AML-193 (cell line): ENCODE measurements at places on chromosomes 1 and 21.

GRCh38 chr1:66326867-66327266, 207.1 kb upstream of the SGIP1 start:
- no peak for DNase-seq

DNA sequence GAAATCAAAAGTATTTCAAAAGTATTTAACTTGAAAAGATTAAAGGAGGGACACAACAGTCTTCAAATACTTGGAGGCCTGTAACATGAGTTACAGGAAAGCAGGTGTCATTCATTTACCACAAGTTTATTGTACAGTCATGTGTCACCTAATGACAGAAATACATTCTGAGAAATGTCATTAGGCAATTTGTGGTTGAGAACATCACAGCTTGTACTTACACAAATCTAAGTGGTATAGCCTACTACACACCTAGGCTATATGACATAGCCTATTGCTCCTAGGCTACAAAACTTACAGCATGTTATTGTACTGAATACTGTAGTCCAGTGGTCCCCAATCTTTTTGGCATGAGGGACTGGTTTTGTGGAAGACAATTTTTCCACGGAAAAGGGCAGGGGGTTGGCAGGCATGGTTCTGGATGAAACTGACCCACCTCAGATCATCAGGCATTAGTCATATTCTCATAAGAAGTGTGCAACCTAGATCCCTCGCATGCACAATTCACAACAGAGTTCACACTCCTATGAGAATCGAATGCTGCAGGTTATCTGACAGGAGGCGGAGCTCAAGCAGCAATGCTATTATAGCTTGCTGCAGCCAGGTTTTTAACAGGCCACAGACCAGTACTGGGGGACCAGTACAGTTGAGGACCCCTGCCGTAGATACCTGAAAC, 25.0 kb upstream of the PHTF1 start:
- peak; percentile 41 for DNase-seq

DNA sequence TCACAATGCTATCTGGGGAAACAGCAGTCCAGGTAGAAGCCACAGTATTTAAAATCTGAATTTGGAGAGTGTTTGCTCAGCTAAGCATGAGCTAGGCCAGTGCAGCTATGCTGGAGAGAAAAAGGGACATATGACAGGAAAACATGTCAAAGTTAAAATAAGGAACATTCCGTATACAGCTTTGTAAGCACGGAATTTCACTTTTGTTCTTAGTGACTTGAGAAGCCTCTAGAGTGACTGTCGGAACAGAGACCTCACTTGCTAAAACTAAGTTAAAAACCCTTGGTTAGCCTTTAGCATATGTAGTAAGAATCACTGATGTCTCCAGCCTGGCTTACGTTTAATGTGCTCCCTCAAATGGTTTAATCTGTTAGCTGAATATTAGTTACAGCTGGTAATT, 661.7 kb downstream of the KCNT2 start:
- DNase-seq = no peak

- no peak for DNase-seq
Measured at GRCh38 chr1:46532498-46533178, 18.8 kb downstream of the KNCN start.

- DNase-seq = no peak
Measured at GRCh38 chr1:52641307-52641706, 8.3 kb downstream of the SHISAL2A start.

DNA sequence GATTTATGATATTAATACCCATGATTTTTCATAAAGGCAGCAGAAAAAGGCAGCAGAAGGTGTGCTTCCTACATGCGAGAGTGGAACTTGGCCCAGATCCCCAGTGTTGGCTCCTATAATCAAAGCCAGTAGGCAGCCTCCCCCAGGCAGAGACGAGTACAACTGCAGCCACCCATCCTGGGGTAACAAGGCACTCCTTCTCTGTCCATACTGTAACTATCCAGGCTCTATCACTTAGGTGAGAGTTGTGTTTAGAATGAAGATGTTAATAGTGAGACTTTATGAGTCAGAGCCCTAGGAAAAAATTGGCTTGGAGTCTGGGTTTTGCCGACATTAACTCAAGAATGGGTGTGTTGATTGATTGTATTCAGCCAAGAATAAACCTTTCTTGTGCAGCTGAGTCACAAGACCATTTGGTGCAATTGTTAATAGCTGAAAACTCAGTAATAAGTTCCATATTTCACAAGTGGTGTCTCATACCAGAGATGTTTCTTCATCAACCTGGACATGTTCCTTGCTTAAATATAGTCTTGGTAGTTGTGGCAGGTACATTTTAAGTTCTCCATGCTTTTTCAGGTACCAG, 322.3 kb downstream of the DUSP10 start:
- no peak for DNase-seq

- DNase-seq = no peak
Measured at GRCh38 chr1:235014756-235015155, 113.9 kb downstream of the TOMM20 start.

DNA sequence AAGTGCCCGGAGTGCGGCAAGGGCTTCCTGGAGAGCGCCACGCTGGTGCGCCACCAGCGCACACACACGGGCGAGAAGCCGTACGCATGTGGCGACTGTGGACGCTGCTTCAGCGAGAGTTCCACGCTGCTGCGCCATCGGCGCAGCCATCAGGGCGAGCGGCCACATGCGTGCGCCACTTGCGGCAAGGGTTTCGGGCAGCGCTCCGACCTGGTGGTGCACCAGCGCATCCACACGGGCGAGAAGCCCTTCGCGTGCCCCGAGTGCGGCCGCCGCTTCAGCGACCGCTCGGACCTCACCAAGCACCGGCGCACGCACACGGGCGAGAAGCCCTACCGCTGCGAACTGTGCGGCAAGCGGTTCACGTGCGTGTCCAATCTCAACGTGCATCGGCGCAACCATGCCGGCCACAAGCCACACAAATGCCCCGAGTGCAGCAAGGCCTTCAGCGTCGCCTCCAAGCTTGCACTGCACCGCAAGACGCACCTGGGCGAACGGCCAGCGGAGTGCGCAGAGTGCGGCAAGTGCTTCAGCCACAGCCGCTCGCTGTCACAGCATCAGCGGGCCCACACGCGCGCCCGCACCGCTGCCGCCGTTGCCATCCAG, 10.0 kb downstream of the ZNF672 start:
- no peak for DNase-seq

GRCh38 chr1:196584696-196585095, 23.5 kb downstream of the KCNT2 start:
- no peak for DNase-seq

DNA sequence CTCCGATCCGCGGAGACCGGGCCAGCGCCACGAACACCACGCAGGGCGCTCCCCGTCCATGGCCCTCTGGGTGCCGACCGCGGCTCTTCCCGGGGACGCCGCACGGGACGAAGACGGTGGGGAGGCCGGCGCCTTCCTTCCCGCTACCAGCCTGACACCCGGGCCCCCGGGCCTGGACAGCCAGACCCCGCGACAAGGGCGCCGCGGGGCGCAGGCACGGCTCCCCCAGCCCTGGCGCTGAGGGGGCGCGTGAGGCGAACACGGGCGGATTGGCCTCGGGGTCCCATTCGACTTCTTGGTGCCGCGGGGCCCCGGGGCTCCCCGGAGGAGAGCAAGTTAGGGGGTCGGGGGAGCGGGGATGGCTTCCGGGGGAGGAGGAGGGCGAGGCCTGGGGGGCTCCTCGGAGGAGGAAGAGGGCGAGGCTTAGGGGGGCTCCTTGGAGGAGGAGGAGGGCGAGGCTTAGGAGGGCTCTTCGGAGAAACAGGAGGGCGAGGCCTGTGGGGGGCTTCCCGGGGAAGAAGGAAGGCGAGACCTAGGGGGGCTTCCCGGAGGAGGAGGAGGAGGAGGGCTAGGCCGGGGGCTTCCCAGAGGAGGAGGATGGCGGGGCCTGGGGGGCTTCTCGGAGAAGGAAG, 537 bp upstream of the KLHL17 start:
- no peak for DNase-seq

DNA sequence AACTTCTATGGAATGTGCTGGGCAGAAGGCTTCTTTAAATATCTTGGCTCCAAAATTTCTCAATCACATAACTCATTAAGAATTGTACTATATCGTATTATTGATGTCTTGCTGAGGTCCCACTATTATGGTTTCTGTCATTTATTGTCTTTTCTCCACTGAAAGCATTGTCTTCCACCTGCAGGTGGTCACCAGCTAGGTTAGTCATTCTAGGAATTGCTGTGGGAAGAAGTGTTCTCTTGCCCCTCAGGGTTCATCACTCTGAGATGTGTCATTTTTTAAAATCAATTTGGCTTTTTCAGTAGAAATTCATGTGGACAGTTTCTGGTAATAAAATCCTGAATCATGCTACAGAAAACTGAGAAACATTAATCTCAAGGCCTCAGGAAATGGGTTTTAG, 66.1 kb downstream of the NCAM2 start:
- no peak for DNase-seq

- DNase-seq = no peak
Measured at GRCh38 chr1:221511797-221512196, 230.1 kb downstream of the DUSP10 start.

DNA sequence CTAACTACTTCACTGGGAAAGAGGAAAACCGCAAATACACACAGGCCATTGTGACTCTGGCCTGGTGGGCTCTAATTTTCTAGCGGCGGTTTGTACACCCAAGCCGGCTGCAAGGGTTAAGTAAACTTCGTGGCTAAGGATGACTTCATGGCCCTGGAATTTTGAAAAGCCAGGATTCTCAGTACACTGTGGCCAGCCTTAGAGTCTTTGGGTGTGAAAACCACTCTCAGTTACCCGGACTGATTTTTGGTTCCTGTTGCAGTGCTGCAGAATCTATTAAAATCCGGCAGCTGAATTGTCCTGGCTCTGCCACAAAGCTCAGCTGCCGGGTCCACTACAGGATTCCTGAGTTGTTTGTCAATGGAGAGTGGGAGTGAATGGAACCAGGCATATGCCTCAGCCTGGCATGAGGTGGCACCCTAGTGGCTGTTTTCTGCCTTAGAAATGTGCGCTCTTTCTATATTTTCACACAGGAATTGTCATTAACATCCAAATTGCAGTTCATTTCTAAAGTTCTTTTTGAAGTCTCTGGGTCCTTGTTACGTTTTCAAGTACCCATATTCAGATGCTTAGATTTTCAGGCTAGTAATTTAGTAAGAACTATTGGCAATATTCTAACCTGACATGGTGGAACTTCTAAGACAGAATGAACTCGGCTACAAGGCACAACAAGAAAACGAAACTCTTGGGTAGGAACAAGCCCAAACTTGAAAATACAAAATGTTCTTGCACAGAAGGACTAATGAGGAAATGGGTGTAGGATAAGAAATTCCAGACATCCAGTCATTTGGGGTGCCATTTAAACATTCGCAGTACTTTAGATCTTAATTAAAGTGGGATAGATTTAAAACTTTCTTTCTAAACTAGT, 255.9 kb downstream of the NFIA start:
- peak; percentile 11 for DNase-seq

DNA sequence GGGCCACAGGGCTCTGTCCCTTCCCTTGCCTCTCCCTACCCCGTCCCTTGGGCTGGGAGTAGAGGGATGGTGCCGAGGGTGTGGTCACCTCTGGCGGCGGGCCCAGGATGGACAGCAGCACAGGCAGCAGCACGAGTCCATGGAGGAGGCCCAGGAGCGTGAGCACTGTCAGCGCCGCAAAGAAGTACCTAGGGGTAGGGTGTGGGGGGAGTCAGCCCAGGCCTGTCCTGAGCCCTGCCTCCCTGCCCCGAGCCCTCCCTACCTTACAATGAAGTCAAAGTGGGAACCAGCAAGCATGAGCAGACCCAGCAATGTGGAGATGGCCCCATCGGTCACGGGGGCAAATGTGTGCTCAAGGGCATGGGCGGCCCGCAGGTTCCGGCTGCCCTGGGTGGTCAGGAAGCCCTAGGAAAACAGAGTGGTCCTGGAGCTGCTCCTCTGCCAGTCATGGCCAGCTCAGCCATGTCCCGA, 14.7 kb downstream of the BTBD19 start:
- no peak for DNase-seq

GRCh38 chr1:119674111-119674526, 26.1 kb upstream of the ZNF697 start:
- DNase-seq = no peak

GRCh38 chr1:24141311-24141997, 1.5 kb downstream of the IL22RA1 start:
- no peak for DNase-seq

DNA sequence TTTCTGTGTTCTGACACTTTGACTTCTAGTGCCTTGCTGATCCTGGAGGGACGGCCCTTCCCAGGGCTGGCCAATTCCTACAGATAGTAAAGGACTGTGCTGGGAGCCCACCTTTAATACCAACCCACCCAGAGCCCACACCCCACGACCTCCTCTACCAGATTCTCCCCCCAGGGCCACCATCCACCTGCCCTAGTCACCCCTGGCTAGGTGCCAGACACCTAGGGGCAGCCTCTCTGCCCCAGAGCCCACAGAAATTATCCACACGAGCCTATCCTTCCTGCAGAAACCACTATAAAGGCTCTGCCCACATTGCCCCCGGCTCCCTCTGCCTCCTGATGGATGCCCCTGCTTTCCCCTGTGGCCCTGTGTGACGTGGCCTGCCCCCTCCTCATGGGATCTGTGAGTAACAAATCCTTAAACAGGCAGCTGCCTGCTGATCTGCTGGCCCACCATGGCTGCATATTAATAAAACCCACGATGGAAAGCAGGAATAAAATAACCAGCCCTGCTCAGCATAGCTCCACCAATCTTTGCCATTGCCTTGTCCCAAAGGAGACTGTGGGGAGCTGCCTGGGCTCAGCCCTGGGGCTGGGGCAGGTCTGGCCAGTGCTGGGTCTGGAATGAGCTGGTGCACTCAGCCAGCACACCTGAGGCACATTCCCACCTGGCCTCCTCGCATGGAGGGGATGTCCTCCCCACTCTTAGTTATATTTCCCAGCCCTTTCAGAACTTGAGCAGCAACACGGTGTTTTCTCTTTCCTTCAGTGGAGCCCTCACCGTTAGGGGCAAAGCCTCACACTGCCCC, 488.5 kb downstream of the NPHP4 start:
- no peak for DNase-seq

- DNase-seq = no peak
Measured at GRCh38 chr1:247448107-247448791, 9.7 kb downstream of the OR2B11 start.

GRCh38 chr1:7810395-7810794, 26.3 kb downstream of the PER3 start:
- no peak for DNase-seq

GRCh38 chr1:64962441-64962840, 3.9 kb downstream of the JAK1 start:
- no peak for DNase-seq

DNA sequence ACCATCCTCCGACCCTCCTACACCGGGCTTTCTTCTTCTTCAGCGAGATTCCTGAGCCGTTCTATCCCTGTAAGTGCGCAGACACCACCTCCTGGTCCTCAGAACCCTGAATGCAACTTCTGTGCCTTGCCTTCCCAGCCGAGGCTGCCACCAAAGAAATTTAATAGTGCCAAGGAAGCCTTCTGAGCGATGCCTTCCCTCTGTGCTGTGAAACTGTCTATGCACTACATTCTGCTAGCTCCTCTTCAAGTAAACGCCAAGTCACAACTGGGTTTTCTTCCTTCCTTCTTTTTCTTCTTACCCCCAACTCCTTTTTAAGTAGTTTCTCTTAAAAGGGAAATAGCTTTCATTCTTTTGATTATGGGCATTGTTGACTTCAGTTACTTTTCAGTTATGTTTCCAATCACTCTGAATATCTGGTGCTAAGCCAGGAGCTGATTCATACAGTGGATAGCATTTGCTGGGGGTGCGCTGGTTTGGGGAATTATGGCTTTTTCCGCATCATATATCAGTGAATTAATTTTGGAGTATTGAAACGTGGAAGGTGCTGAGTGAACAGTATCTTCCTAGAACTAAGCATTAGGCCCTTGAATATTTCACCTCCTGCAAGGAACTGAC, 38.6 kb upstream of the GPR88 start:
- no peak for DNase-seq
